Naive thymus-derived CD4-positive, alpha-beta T cell (primary cell): ENCODE measurements at places on chromosomes 3 and 15. TPM values are rescaled to one million over a fixed set of nuclear protein-coding genes. Genes with fewer than 3 reads are reported as not detected.

Gene SLC28A1
- not detected for total RNA-seq

Gene CSPG5
- 0.10 TPM for total RNA-seq

Gene HGD
- total RNA-seq = 2.6 TPM

Gene MUC4
- total RNA-seq = not detected

Gene WDR93
- total RNA-seq = not detected in 2 replicates

Gene ZNF660
- 0.38 TPM for total RNA-seq

Gene UCN2
- not detected for total RNA-seq

Gene TMEM44
- total RNA-seq = 1.3 TPM

Gene RASGRP1
- 109 TPM for total RNA-seq

Gene BNC1
- total RNA-seq = not detected

Gene GP9
- not detected in 2 replicates for total RNA-seq

DNA sequence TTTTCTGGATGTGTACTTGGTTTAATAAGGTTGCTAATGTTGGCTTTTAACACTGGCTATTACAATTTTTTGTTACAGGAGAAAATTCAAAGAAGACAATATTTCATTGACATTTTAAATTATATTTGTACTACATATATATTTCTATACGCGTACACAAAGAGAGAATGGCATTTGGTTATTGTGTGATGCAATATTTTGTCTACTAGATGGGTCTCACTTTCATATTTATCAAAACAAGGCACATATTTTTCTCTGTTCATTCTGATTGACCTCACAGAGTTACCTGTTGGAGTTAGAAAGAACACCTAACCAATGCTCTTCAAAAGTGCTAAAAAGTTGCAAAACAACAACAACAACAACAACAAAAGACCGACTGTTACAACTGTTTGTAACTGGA lies 50.2 kb upstream of the VGLL3 start:
- DNase-seq = no peak

- no peak for DNase-seq
Measured at GRCh38 chr3:100358413-100358812, 23.9 kb downstream of the NIT2 start.

GRCh38 chr3:117017135-117017894 lies 307.7 kb downstream of the TUSC7 start:
- DNase-seq = no peak

DNA sequence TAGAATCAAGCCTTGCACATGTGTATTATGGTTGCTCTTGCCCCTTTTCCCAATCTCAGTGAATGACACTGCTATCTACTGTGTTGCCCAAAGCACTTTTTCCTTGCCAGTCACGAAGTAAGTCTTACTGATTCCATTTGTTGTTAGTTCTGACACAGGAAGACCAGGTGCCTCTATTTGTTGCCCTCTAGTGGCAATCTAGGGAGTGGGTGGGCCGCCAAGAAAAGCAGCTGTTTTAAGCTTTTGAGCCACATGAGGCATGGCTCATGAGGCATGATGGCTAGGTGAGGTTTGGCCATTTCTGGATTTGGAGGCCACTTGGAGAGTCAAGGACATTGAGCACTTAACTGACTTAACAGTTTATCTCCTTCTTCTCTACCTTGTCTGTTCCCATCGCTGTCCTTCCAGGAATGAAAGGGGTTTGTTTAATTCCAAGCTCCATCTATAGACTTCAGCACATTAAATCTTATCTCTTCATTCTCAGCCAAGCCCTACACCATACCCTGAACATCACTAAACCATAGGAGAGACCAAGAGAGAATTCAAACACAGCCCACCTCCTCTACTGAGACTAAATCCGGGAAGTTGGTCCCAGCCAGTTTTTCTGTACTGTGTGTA lies 103.1 kb downstream of the HCN4 start:
- DNase-seq = peak; percentile 37

DNA sequence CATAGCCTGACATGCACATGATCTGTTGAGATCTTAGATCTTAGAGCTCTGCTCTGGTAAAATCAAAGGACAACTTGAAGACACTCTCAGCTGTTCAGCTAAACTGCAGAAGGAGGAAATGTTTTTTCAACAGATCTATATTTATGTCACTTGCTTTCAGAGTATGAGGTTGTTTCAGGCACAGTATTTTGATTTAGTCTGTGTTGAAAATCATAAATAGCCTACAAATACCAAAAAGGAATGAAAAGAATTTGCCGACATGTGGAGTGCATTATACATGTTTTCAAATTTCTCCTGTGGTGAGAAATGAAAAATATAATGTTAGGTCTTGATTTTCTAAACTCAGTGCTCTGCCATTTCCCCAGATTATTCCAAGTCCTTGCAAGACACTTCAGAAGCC lies 1118.4 kb downstream of the TBL1XR1 start:
- DNase-seq = no peak

DNA sequence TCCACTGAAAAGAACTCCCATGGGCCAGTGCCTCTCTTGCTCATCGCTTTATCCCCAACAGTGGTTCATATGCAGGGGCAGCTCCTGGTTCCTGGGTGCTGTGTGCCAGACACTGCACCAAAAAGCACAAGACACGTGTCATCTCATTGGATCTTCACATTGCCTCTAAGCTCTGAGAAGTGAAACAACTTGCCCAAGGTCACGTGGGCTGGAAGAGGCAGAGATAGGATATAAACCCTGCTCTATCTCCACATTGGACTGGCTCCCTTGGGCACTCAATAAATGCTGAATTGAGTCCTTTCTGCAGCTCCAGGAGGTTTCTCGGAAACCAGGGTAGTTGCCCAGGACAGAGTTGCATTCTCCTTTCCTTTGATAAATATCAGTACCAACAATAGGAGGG lies 88.1 kb downstream of the SRGAP3 start:
- no peak for DNase-seq

GRCh38 chr15:66749841-66750575 lies 48.0 kb downstream of the SMAD6 start:
- no peak for DNase-seq

DNA sequence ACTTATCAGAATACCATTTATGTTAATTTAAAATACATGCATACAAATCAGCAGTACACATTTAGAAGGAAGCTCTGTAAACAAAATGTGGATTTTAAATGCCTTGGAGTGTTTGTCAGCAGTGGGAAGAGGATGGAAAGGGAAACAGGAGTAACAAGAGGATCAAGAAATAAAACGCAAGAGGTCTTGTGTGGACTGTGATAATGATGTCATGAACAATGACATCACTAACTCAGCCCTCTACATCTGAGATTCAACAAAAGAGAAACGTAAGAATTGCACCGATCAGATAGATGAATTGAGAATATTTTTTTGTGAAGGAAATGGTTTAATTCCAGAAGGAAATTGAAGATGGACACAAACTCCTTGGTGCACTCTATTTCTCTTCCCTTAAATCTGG lies 44.0 kb upstream of the CNOT10 start:
- no peak for DNase-seq

GRCh38 chr3:42486814-42487565 lies 15.5 kb upstream of the VIPR1 start:
- DNase-seq = no peak

DNA sequence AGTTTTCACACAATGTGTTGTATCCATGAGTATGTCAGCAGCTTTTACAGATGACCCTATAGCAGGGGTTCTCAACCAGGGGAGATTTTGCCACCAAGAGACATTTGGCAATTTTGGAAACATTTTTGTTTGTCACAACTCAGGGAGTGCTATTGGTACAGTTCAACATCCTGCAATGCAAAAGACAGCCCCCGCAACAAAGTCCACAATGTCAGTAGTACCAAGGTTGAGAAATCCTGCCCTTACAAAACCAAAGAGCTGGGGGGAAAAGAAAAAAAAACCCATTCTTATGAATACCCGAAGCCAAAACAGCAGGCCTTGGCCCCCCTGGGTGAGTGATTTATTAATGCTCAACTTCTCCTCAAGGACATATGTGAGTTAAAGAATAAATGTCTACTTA lies 99.1 kb downstream of the LARS2 start:
- DNase-seq = no peak

DNA sequence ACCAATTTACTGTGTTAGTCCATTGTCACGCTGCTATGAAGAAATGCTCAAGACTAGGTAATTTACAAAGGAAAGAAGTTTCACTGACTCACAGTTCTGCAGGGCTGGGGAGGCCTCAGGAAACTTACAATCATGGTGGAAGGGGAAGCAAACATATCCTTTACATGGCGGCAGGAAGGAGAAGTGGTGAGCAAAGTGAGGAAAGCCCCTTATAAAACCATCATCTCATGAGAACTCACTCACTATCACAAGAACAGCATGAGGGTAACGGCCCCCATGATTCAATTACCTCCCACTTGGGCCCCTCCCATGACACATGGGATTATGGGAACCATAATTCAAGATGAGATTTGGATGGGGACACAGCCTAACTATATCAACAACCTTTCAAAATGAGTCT lies 20.2 kb downstream of the USF3 start:
- DNase-seq = no peak

GRCh38 chr3:135992072-135992471 lies 26.5 kb downstream of the PPP2R3A start:
- DNase-seq = no peak

- no peak for DNase-seq
Measured at GRCh38 chr3:40653001-40653400, 128.2 kb downstream of the ZNF621 start.

DNA sequence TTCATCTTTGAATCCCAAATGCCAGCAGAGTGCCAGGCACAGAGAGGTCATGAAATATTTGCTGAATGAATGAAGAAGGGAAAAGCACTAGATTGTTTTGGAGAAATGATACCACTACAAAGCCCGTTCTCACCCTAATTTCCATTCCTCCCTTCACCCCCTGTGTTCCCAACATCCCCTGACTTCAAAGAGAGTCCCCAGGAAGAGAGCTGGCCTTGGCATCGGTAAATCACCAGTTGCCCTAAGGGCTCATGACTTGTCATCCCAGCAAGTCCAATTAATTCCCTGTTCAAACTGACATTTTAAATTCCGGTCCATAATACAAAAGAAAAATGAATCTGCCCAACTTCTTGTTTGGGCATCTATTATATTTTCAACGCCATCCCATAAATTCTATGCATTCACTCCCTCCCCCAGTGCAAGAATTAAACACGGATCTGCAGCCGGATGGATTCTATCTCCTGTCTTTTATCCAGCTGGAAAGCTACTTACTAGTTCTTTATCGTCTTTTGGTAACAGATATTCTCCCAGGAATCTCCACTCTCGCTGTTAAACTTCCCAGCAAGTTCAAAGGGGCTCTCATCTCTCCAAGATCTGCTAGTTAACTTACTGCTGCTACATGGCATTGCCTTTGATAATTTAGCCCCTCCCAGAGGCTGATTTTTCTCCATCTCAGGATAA lies 63.9 kb upstream of the TSC22D2 start:
- DNase-seq = no peak

GRCh38 chr15:82807920-82808633 lies 1.4 kb upstream of the WHAMM start:
- DNase-seq = no peak

DNA sequence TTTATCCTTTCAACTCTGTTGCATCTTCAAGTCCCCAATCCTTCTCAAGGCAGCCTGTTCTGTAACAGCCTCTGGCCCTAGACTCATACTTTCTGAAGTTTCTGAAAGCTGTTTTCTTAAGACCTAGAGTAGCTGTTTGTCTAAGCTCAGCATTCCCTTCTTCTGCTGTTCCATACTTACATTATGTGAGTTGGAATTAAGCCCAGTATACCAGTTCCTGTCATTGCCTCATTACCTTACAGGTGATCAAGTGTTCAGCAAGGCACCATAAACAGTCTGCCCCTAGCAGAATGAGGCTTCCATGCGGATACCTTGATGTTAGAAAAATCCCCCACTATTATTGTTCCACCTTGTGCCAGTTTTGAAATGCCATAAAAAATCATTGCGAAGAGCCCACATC lies 180.6 kb downstream of the PLCL2 start:
- no peak for DNase-seq

DNA sequence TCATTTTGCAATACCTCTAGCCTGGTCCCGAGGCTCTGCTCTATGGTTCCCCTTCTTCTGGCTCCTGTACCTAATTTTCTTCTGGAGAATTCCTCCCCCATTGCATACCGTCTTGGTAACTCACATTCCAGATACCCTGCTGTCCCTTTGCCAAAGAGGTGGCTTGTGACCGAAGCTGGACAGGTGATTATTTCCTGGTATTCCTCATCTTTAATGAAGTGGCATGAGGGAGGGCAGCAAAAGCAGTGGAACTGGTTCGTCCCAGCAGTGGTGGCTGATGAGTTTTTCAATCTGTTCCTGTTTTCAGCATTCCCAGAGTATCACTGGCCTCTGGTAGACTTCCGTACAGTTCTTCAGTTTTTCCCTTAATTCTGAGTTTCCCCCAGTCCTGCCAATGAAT lies 186.2 kb upstream of the CADPS start:
- no peak for DNase-seq

DNA sequence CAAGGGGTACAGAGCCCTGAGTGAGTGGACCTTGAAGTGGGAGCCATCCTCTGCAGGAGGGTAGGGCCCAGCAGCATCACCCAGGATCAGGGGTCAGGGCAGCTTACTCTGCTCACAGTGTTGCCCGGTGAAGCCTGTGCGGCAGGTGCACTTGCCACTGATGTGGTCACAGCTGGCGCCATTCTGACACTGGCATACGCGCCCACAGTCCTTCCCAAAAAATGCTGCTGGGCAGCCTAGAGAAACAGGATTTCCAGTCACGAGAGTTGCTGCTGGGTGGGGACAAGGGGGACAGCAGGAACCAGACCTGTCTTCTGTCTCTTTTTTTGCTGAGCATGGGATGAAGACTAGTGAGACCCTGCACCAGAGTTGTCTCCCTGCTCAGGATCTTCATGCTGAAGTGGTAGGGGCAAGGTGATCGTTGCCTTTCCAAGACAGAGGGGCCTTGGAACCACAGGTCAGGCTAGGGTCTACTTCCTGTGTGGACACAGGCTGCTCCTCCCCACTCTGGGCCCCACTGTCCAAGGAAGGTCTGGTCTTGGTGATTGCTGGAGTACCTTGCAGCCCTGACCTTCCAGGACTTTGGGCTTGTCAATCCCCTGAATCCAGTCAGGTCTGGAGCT lies 46.9 kb downstream of the RAB11A start:
- DNase-seq = no peak

DNA sequence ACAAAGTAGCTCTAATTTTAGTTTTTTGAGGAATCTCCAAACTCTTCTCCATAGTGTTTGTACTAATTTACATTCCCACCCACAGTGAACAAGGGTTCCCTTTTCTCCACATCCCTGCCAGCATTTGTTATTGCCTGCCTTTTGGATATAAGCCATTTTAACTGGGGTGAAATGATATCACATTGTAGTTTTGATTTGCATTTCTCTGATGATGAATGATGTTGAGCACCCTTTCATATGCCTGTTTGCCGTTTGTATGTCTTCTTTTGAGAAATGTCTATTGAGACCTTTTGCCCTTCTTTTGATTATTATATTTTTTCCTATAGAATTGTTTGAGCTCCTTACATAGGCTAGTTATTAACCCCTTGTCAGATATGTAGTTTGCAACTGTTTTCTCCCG lies 239.9 kb upstream of the TPM1 start:
- no peak for DNase-seq
